ENCODE measurements at places on chromosomes 4 and X.

DNA sequence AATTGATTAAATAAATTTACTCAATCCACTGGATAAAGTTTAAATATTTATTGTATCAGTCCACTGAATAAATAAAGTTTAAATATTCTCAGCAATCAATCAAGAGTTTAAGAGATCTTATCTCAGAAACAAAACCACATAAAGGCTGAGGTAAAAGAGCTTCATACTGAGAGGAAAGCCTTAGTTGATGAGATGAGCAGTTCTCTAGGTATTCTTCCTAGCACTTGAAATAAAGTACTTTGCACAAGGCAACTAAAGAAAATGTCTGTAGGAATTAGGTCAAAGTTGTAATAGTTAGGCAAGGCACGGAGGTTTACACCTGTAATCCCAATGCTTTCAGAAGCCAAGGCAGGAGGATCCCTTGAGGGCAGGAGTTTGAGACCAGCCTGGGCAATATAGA, 63.5 kb downstream of the UCHL1 start:
- DNase-seq, result no peak

DNA sequence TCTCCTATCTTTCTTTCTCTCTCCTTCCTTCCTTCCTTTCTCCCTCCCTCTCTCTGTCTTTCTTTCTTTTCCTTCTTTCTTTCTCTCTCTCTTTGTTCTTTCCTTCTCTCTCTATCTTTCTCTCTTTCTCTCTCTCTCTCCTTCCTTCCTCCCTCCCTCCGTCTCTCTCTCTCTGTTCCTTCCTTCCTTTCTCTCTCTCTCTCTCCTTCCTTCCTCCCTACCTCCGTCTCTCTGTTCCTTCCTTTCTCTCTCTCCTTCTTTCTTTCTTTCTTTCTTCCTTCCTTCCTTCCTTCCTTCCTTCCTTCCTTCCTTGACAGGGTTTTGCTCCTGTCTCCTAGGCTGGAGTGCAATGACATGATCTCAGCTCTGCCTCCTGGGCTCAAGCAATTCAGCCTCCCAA, 24.2 kb upstream of the P2RY8 start:
- no peak for DNase-seq

GRCh38 chrX:11750046-11750445, 8.0 kb upstream of the MSL3 start:
- no peak for DNase-seq

GRCh38 chr4:1814453-1814852, 21.4 kb downstream of the FGFR3 start:
- DNase-seq, result no peak

DNA sequence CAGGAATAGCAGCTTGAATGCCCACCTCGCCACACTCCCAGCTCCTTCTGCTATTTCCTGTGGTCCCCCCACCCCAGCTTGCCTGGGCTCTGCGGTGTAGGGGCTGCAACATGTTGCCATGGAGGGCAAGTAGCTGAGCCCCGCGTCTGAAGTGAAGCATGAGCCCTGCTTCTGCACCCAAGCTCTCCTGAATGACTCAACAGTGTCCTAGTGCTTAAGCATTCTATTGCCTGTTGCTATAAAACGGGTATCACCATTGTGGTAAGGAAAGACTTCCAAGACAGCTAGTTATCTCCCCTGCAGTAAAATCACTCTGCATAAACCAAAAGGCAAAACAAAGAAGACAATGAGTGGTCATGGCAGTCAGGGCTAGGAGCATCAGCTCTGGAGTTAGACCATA, 31.4 kb upstream of the SPATA4 start:
- no peak for DNase-seq

GRCh38 chr4:163941221-163941905, 446.9 kb downstream of the TMA16 start:
- DNase-seq, result no peak

DNA sequence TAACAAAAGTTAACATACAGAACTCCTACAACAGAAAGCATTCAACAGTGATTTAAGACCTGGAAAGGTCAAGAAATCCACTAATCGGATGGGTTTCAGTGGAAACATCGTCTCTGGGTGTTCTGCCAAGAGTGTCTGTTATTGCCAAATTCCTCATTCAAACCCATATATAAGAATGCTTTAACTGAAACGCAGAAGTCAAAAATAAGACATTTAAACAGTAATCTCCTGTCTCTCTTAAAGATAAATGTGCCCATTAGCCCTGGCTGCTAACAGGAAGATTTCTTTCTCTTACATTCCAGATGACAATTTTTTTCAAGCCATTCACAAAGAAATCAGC, 31.5 kb downstream of the DCTD start:
- no peak for DNase-seq

GRCh38 chr4:80370635-80371034, 35.1 kb downstream of the CFAP299 start:
- DNase-seq, result no peak

DNA sequence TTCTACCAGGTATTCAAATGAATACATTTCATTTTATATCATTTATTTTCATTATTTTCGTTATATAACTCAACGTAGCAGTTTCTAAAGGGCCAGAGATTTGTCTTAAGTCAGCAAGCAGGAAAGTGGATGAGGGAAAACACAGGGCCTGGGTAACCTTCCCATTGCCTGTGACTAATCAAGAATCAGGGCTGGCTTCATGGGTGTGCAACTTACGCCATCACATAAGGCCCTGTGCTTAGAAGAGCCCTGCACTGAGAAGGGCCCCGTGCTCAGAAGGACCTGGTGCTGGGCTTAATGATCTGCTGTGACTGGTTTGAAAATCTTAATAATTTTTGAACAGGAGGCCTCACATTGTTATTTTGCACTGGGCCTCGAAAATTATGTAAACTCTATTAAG, 65.4 kb upstream of the FAM9C start:
- no peak for DNase-seq

- no peak for DNase-seq
These were observed 139.3 kb upstream of the VCX2 start for GRCh38 chrX:8310409-8310808.

DNA sequence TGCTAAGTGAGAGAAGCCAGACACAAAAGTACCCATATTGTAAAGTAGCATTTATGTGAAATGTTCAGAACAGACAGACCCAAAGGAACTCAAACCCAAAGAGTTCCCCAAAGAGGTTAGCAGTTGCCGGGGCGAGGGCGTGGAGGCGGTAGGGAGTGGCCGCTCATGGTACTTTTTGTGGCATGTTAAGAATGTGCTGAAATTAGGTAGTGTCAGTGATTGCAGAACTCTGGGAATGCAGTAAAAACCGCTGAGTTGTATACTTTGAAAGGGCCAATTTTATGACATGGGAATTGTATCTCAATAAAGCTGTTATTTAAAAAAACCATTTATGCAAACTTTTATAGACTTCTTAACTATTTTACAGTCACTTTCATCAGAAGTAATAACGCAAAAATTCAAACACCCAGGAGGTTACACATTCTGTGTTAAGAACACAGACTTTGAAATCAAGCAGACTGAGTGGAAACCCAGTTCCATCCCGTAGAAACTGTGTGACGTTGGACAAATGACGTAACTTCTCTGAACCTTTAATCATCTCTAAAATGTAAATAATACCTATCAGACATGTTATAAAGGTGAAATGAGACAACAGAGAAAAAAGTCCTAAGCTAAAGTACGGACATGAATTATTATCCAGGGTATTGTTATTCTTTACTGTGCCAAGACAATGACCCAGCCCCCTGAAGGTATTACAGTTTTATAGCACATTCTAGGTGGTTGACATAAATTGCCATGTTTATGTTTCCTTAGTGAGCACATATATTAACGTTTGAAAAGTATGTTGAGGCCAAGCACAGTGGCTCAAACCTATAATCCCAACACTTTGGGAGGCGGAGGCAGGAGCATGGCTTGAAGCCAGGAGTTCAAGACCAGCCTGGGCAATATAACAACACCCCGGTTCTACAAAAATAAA, 19.7 kb downstream of the ZFP42 start:
- no peak for DNase-seq

DNA sequence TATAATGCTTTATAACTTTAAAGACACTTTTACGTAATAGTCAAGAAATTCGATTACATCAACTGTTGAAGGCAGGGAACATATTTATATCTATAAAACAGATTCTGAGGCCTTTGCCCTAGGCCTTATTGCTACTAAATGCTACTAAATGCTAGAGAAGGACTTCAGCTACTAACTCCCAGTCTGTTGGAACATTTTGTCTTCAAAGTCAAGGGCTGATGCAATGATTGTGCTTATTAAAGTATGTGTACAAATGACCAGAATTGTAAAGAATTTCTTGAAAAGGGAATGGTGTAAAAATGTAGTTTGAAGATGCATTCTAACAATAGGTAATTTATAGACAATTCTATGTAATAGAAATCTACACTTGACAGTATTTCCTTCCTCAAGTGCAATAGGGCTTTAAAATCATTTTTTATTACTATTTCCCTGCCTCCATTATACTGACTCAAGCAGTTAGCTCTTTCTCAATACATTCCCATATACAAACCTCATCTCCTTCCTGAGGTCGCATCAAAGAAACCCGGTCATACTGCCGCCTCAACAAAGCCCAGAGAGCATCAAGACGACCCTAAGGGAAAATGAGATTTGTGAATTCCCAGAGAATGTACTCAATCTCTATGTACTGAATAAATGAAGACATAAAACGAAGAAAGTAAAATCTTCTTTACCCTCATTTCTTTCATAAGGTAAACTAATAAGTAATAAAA, 95.7 kb downstream of the ANTXR2 start:
- no peak for DNase-seq

GRCh38 chrX:109873983-109874382, 128.9 kb upstream of the TMEM164 start:
- no peak for DNase-seq

DNA sequence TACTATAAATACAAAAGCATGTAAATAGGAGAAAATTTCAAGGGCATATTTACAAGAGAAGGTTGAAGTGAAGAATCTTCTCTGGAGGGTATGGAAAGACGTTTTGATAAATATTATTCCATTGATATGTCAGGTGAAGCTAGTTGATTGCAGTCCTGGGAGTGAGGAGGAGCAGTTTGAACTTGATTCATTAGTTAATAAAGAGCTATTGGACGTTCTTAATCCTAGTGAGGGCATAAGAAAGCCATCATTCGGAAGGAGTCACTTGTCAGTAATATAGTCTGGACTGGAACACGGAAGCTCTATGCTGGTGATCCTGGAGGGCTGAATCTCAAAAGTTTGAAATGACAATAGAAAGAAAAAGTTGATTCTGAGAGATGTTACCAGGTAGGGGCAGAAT, 455.1 kb downstream of the PACRGL start:
- no peak for DNase-seq

DNA sequence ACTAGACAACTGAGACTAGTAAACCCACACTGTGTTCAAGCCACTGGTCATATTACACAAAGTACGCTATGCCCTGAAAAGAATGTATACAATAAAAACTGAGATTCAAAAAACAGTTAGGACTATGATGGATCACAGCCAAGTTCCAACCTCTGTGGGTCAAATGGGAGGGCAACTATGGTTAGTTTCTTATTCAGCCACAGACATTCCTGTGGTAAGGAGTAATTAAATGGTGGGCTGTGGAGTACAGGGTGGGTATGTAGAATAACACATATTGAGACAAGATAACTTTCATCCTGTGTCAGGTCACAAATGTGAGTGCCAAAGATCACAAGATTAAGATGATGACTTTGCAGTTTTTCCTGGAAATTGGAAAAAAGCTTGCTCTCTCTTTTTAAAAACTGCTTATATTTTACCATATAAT, 167.2 kb downstream of the NPNT start:
- DNase-seq, result no peak

- no peak for DNase-seq
These were observed 78.0 kb downstream of the NSUN7 start for GRCh38 chr4:40827758-40828157.

GRCh38 chrX:39017716-39018115, 216.5 kb downstream of the MID1IP1 start:
- DNase-seq, result no peak

All from NCI-H187 treated with DMSO at 0.1 percent for 48 hours (cell line).